Hypothalamus (tissue), 51 donors: ENCODE measurements at places on chromosomes 3 and 15.

DNA sequence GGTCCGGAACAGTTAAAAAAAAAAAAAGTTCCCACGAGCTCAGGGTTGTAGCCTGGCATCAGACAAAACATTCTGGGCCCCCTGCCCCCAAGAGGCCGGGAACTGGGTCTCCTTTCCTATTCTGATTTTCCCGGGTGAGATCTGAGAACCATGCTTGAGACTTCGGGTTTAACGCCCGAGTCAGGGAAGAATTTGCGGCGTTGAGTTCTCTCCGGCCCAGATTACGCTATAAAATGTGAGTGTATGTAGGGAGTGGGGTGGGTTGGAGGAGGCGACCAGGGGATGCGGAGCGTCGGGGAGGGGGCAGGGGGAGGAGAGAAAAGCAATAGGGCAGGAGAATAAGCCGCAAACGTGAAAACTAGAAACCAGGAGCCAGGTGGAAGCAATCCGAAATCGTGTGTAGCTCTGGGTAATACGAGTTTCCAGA is 2.7 kb downstream of the ZIC1 start:
- DNase-seq: no peak

GRCh38 chr15:60523056-60523455 is 44.1 kb upstream of the ICE2 start:
- no peak for DNase-seq

- no peak for DNase-seq
These were observed 57.0 kb downstream of the TMCC1 start for GRCh38 chr3:129836381-129837064.

DNA sequence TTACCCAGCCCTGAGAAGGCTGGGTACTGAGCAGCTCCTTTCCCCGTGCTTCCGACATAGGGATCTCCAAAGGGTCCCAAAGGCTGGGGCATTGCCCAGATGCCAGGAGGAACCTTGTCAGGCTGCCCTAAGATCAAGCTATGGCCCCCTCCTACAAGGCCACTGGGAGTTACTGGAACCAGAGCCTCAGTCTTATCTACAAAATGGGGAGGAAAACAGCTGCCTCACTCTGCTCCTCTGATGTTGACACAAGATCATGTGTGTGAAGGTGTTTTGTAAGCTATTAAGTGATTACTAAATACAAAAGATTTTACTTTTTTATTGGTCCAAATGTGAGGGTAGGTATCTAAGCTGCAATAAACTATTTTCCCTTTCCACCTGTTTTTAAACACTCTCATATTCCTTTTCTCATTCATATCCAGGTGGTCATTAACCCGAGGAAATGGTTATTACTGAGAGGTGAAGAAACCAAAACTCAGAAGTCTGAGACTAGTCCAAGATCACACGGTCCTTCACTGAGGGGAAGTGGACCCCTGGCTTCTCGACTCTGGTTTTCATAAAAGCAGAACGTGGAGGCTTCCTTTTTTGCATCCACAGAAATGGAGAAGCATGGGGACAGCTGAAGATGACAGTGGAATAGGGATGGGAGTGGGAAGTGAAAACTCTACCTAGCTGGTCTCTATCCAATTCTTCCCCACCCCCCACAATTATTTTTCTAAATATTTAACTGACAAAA is 1.7 kb downstream of the ARPIN start:
- DNase-seq: no peak

DNA sequence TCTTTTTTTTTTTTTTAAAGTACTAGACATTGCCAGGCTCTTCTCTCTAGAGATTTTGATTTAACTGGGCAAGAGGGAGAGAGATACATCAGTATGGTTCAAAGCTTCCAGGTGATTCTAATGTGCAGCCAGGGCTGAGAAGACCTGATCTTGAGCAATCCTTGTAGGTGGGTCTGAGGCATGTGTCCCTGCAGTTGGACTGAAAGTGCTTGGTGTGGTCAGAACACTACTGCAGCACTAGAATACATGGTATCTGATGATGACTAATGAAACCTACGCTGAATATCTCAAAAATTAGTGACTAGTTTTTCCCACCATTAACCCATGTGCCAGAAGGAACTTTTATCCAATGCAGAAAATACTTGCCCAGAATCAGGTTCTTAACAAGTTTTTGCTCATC is 34.4 kb upstream of the MYO5C start:
- no peak for DNase-seq

DNA sequence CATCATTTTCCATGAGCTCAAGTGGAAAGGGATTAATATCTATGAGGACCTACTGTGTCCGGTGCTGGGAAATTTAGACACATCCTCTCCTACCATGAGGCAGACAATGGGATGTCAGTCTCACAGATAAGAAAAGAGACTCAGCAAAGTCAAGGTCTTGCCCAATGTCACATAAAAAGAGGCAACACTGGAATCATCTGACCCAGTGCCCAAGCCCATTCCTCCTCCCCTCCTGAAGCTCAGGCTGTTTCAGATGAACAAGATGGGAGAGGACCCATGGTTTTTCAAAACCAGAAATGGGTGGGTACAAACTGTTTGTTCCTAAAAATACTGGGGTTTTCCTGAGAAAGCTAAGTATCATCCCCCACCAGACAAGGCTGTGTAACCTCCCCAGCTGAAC is 22.2 kb downstream of the POC1A start:
- no peak for DNase-seq
